GM12878 (cell line): ENCODE measurements at places on chromosomes 1 and 21.

DNA sequence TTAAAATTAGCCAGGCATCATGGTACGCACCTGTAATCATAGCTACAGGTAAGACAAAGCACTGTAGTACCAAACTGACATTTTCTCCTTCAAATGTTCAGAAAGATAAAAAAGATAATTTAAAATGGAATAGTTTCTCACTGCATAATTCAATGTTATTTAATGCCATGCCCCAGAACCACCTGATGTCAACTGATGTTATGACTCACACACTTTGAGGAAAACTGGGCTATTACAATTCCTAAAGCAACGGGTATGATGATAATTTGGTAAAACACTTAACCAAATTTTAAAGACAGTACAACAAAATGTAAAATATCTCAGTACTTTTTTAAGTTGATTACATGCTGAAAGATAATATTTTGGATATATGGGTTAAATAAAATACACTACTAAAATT lies 22.9 kb upstream of the PLEKHO1 start:
- no peak for DNase-seq

GRCh38 chr1:109404838-109405237 lies 7.1 kb upstream of the SORT1 start:
- DNase-seq = no peak

DNA sequence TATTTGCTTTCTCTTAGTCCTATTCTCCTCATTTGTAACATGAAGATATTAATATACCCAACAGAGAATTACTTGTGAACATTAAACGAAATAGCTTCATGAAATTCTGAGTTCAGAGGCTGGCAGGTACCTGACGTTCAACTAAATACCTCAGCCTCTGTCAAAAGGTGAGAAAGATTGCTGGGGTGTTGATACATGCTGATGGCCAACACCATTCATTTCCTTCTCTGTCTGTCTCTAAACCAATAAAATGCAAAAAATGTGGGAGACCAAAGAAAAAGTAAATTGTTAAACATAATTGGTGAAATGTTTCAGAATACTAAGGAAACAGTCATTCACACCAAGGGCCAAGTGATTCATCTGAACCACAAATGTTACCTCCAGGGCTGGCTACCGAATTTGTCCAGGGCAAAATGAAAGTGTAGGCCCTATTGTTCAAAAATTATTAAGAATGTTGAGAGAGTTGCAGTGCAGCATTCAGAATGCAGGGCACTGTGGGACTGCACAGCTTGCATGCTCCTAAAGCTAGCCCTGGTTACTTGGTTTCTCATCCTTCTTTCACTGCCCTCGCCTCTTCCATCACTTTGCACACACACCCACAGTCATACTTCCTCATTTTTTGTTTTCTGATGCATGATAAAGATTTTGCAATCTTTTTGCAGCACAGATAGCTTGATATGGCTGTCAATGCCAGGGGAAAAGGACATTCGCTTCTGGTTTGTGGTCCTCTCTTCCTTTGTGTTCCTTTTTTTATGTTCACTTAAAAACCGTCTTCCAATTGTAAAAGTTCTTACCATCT lies 414.3 kb upstream of the NR5A2 start:
- no peak for DNase-seq

- no peak for DNase-seq
Measured at GRCh38 chr1:42240966-42241755, 76.6 kb upstream of the GUCA2A start.

GRCh38 chr1:201391651-201392511 lies 7.2 kb downstream of the LAD1 start:
- DNase-seq = no peak

GRCh38 chr1:33000427-33001026 lies 35.9 kb upstream of the RNF19B start:
- no peak for DNase-seq

DNA sequence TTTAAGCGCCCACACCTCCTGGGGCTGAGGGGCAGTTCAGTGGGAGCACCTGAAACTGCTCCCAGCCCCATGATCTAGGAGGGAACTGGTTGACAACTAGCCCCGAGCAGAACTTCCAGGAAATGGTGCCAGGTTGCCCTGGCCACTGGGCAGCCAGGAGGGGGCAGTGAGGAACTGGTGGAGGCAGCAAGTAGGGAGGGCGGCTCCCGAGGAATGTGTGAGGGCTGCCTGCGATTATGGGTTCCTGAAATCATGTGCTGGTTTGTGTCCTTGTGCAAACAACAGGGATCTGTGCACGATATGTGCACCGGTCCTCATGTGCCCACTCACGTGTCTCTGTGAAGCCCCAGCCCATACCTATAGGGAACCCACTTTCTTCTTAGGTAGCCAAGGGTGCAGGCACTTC lies 9.9 kb downstream of the GPR3 start:
- DNase-seq = no peak

GRCh38 chr1:178724728-178725465 lies at the start of gene RALGPS2:
TSS of gene RALGPS2 (plus strand) at chr1:178725244. CDS start at chr1:178776765, 51,521 bp downstream.
- DNase-seq = no peak

DNA sequence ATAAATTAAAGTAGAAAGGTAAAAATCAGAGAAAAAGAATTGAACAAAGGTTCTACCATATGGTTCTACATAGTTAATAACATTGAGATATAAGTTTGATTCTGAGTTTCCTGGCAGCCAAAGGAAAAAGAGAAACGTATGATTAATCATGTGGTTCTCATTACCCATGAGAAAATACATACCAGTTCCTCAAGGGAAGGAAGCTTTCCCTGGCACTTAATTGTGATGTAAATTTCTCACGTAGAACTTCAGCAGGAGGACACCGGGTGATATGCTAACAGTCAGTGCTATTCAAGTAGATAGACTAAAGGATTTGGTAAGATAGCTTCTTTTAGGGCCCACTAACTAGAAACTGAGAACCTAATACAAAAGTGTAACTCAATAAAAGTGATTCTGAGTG lies 218.5 kb downstream of the NFIA start:
- DNase-seq = no peak

DNA sequence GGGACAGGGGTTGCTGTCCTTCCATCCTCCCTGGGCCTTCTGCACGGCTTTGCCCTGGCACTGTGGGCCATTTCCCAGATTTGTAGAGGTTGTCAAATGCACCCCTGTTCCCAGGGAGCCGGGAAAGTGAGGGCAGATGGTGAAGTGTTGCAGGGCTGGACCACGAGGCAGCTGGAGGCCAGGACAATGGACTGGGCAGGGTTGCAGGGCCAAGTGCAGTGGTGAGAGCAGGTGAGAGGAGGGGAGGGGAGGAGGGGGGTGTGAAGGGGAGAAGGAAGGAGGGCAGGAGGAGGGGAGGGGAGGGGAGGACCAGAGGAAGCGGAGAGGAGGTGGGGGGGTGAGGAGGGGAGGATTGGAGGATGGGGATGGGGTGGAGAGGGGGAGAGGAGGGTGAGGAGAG lies 443.9 kb downstream of the CAMTA1 start:
- DNase-seq = no peak

DNA sequence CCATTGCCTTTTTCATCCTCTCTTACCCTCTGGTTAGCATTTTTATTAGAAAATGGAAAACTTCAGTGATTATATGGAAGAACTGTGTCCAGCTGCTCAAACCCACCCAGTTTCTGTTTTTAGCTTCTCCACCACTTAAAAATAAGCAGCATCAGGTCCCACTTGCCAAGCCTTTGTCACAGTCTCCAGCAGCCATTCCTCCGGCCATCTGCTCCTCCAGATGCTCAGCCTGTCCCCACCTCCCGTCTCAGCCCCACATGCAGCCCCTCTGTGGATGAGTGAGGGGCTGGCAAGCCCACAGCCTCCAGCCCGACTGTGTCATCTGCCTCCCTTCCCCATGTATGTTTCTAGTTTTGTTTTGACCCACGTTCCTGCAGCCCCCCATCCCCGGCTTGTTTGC lies 289.7 kb downstream of the HHAT start:
- DNase-seq = no peak

DNA sequence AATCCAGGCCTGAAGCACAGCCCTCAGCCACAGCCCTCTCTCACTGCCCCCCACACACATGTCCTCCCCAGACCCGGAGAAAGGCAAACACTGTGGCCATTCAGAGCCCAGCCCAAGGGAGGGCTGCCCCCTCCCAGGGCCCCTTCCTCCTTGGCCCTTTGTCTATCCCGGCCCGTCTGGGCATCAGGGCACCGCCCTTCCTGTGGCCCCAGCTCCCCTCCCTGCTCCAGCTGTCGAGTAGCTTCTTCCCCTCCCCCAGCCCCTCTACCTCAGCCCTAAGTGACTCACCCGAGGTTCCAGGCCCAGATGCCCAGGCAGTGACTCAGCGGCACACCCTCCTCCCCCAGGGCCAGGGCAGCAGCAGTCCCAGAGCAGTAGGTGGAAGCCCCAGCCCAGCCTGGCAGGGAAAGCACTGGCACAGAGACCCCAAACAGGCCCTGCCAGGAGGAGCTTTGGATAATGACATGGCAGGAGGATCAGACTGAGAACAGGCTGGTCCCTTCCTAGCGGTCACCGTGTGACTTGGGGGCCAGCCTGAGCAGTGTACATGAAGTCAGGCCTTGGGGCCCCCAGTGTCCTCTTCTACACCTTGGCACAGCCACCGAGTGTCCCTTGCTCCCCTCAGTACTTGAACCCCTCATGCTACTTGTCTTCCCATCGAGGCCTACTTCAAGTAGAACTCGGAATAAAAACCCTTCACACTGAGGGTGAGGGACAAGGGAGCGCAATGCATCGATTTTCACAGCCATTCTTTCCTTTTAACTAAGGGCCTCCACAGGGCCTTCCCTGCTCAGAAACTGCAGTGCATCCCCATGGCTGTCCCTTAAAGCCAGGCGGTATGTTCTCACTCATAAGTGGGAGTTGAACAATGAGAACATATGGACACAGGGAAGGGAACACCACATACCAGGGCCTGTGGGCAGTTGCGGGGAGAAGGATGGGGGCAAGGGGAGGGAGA lies 1.0 kb upstream of the S100A2 start:
- DNase-seq = peak; percentile 37

- DNase-seq = no peak
Measured at GRCh38 chr1:59704716-59705115, 110.0 kb upstream of the HOOK1 start.

DNA sequence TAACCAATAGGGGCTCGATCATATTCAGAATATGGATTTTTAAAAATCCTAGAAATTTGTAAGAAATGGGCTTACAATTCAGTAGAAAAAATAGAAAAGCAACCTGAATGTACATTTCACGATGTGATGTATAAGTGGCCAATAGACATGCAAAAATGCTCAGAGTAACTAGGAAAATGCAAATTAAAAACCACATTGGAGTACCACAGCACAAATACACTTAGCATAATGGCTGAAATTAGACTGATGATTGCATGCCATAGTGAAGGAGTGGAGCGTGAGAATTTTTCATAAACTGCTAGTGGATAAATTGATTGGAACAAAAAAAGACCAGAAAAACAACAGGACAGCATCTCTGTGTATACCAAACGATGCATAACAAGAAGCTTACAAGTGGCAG lies 102.3 kb downstream of the DYRK1A start:
- no peak for DNase-seq
